ENCODE measurements at places on chromosomes 7 and 10. TPM values are rescaled to one million over a fixed set of nuclear protein-coding genes. Genes with fewer than 3 reads are reported as not detected.

The HOXA2 gene
- total RNA-seq = 1.6 TPM

The PPP1R17 gene
- total RNA-seq = not detected

- DNase-seq = no peak
Measured at GRCh38 chr10:18699849-18700840, 40.9 kb downstream of the ARL5B start.

GRCh38 chr10:131617113-131617858, 283.5 kb upstream of the PPP2R2D start:
- DNase-seq = no peak

DNA sequence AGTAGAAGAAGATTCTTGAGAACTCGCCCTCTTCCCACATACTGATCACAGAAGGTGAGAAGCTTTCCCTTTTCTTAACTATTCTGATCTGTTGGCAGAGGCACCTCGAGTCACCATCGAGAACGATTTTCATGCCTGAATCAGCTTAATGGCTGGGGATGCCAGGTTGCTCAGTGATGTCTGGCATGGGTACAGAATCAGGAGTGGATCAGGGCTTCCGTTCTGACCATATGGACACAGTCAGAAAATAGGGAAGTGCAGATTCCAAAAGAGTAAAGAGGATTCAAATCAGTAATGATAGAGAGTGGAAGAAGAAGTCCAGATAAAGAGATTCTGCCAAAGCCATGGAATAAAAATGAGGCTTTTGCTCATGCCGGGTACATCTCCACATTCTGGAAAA, 52.0 kb upstream of the GRB10 start:
- no peak for DNase-seq

DNA sequence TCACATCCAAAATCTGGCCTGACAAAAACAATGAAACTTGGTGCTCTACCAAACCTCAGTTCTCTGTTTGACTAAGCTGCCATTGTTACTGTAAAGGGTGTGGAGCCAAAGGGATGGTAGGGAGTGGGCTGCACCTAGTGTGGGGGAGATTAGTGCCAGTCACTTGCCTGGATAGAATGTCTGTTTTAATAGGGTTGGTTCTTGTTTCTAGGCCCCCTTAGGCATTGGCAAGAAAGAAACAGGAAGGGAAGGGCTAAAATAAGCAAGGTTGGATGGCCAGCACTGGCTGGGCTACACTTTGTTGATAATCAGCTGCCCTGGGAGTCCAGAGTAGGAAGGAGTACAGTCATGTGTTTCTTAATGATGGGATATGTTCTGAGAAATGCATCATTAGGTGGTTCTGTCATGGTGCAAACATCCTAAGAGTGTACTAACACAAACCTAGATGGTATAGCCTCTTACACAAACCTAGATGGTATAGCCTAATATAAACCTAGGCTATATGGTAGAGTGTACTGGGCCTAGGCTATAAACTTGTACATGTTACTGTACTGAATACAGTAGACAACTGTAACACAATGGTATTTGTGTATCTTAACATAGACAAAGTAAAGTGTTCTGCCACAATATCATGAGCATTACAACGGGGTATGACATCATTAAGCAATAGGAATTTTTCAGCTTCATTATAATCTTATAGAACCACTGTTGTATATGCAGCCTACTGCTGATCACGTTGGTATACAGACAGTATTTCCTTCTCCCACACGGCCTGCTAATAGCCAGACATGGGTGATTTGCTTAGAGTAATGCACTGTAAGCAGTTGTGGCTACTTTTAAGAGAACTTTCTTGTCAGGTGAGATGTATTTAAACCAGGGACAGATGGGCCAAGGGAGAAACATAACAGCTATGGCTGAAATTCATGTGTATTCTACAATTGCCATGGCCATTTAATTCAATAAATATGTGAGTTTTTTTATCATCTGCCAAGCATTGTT, 15.4 kb downstream of the BBIP1 start:
- DNase-seq = no peak

DNA sequence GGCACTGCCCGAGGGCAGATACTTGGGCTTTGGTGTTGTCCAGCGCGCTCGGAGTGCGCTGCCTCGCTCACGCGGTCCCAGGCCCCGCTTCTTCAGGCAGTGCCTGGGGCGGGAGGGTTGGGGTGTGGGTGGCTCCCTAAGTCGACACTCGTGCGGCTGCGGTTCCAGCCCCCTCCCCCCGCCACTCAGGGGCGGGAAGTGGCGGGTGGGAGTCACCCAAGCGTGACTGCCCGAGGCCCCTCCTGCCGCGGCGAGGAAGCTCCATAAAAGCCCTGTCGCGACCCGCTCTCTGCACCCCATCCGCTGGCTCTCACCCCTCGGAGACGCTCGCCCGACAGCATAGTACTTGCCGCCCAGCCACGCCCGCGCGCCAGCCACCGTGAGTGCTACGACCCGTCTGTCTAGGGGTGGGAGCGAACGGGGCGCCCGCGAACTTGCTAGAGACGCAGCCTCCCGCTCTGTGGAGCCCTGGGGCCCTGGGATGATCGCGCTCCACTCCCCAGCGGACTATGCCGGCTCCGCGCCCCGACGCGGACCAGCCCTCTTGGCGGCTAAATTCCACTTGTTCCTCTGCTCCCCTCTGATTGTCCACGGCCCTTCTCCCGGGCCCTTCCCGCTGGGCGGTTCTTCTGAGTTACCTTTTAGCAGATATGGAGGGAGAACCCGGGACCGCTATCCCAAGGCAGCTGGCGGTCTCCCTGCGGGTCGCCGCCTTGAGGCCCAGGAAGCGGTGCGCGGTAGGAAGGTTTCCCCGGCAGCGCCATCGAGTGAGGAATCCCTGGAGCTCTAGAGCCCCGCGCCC, at the start of gene NPY:
Gene NPY (plus strand): TSS at position 294 of the 802 bp plus-strand sequence. CDS start 1,051 bp downstream, outside the sequence.
- no peak for DNase-seq

GRCh38 chr7:1598961-1599639, 29.3 kb upstream of the PSMG3 start:
- DNase-seq = no peak

DNA sequence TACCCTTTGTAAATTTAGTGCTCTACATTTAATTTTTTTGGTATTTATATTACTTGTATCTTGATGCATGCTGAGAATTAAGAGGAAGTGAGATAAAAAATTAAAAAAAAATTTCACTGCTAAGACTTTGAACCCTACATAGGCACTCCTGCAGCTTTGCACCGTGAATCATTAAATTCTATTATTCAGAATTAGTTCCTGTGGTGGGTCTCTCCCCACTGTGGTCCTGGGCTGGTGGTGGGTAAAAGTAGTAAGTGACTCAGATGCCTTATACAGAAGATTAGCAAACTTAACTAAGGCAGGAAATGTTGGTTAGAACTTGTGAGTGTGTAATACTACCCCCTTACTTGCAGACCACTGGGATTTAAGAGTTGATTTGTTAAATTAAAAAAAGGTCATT, 72.6 kb downstream of the AP3M1 start:
- DNase-seq = no peak

DNA sequence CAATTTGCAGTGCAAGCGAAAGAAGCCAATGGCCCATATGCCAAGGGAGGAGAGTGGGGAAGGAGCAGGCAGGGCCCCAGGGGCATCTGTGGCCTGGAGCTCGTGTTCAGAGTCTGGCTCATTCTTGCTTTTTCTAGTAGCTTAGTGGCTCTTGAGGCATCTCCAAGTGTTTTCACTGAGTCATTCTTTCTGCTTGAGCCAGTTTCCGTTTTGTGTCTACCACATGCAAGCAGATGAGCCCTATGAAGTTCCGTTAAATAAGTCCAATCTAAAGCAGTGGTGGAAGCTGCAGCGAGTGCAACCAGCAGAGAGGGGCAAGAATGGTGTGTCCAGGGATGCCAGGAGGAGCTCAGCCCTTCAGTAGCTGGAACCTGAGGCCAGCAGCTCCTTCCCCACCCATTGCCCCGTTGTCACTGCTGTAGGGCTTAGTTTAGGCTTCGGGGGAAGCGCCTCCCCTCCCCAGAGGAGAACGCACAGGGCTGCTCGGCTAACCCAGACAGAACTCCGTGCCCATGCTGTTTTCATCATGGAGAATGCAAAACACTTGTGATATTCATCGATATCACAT, 57.4 kb upstream of the EBF3 start:
- no peak for DNase-seq

DNA sequence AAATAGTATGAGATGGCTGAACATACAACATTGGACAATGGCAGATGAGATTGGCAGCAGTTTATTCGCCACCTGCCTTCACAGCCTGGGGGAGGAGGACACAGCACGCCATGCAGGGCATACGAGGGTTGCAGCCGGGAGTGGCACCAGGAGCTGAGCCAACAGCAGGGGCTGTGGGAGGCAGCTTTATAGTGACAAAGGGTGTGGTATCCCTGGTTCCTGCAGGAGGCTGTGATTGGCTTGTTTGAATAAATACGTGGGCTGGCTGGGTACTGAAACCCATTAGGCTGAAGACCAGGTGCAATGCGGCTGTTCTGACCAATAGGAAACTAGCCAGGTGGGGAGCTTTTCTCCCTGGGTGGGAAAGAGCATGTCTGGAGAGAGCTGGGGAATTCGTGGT, 68.9 kb upstream of the LEP start:
- no peak for DNase-seq
